Head of caudate nucleus (tissue), 42 donors: ENCODE measurements at places on chromosomes 4 and X.

DNA sequence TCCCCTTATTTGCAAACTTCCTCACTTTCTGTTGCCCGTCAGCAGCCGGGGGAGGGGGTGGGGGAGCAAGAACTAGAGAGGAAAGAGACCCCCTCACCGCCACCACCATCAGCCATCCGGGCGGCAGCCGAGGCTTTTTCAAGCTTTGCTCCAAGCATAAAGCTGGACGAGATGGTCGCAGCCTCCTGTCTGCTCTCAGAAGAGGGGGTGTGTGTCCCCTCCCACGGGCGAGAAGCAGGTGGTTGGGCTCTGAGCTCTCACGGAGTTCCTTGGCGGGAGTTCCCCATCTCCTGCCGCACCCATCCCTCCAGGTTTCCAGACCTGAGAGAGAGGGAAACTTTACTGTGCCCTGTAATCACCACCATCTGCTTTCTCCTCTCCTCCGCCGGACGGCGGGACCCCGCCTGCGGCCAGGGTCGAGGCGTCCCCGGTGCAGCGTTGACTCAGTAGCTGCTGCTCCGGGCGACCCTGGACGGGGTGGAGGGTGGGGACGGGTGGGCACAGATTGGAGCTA lies 4.7 kb upstream of the ARX start:
- no peak for DNase-seq

GRCh38 chrX:140916872-140917271 lies 85.5 kb upstream of the SPANXB1 start:
- no peak for DNase-seq

DNA sequence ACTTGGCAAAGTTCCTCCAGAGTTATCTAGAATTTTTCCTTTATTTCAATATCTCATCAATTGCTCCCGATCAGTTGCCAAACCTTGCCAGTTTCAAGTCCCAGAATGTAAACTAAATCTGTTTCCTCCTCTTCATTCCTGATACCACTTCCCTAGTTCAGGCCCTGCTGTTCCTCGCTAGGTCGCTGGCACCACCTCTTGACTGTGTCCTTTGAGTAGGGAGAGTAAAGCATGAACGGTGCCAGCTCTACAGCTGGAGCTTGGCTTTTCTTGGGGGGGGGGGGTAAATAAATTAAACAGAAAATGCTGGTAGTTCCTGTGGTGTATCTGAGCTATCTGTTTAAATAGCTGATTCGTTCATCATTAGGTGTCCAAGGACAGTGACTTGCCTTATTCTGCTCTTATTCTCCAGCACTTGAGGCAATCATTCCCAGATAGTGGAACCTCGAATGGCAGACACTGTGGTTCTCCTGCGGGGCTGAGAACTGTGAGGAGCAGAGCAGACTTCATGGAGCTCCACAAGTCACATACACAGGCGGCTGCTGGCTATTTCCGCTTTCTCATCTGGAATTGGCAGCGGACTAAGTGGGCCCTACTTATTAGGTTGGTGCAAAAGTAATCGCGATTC lies 168.3 kb upstream of the FAT1 start:
- no peak for DNase-seq

GRCh38 chr4:6134612-6135220 lies 65.6 kb downstream of the JAKMIP1 start:
- no peak for DNase-seq

DNA sequence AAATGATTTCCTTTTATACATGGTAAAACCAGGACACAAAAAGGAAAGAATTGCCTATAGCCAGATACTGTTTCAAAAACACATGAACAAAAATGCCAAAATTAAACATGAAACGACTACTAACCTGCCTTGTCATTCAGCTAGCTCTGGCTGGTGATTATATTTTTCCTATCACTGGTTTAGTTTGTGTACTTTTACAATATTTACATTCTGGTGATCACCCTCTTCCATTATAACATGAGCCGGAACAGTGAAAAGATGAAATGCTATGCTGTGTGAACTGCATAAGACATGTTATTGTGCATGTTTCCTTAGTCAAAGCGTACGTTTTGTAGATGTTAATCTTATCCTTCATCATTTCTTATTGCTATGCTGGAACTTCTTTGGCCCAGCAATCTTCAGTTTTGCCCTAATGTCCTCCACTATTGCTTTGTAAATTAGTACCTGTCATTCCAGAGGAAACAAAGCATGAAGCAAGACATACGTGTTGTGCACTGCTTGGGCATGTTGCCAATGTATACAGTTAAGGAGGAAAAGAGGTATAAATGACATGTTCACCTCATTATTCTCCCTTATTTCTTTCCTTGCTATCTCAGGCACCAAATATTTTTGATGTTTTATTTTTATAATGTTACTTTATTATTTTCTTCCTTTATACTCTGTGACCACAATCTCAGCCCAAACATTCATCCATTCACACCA lies 386.3 kb downstream of the ARHGAP24 start:
- no peak for DNase-seq

DNA sequence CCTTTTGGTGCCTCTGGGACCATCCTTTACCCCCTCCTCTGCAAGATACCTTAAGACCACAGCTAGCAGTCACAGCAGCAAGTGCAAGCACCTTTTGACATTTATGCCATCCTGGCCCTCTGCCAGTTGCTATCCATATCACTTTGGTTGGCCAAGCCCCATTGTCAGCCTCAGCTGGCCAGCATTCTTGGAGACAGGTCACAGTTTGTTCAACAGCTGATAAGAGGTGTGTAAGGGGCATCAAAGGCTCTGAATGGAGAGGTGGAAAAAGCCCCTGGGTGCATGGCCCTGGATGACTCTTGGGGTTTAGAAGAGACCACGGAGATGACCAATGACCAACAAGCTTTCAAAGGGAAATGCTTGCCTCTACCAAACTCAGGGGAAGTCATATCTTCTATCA lies 133.6 kb upstream of the MAMLD1 start:
- no peak for DNase-seq

DNA sequence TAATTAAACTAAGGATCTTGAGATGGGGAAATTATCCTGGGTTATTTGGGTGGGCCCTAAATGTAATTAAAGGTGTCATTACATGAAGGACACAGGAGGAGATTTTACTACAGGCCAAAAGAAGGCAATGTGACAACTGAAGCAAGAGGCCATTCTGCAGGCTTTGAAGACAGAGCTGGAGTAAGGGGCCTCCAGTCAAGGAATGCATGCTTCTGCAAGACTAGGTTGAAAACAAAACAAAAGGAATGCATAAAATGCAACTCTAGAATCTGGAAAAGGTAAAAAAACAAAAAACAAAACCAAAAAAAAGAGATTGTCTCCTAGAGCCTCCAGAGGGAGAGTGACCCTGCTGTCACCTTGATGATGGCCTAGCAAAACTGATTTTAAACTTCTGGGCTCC lies 21.6 kb downstream of the ERVMER34-1 start:
- DNase-seq, result no peak

- peak; percentile 58 for DNase-seq
These were observed 28.4 kb downstream of the ZNF185 start for GRCh38 chrX:152926279-152926678.

DNA sequence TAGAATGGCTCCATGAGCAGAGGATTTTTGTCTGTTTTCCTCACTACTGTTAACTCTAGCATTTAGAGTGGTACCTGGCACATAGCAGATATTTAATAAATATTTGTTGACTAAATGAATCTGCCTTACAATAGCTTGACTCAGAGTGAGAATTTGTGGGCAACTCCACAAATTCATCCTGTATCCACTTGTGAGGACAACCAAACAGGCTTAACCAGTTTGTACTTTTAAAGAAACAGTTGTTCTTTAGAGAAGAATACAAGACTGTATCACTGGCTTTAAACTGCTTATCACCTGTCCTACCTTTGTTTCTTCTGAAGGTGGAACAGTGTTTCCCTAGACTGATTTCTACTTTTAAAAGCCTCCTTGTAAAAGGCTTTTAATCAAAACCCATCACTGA lies 141.3 kb upstream of the SH3RF1 start:
- no peak for DNase-seq

DNA sequence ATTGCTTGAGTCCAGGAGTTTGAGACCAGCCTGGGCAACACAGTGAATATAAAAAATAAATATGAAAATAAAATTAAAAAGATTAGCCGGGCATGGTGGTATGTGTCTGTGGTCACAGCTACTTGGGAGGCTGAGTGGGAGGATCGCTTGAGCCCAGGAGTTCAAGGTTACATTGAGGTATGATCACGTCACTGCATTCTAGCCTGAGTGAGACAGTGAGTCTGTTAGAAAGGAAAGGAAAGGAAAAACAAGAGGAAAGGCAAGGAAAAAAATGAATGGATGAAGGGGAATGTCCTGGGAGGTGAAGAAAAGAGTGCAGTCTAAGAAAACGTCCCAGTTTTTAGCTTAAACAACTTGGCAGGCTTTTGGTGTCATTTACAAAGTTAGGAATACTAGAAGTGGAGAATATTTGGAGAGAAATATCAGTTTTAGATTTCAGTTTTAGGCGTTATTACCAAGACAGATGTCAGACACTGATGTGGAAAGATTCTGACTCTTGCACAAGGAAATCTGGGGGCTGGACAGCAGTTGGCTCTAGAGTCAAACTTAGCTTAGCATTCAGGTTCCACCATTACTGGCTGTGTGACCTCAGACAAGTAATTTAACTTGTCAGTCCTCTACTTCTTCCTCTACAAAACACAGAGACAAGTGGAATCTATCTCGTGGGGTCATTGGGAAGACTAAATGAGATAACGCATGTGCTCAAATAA lies 139.0 kb downstream of the TSPAN5 start:
- no peak for DNase-seq

DNA sequence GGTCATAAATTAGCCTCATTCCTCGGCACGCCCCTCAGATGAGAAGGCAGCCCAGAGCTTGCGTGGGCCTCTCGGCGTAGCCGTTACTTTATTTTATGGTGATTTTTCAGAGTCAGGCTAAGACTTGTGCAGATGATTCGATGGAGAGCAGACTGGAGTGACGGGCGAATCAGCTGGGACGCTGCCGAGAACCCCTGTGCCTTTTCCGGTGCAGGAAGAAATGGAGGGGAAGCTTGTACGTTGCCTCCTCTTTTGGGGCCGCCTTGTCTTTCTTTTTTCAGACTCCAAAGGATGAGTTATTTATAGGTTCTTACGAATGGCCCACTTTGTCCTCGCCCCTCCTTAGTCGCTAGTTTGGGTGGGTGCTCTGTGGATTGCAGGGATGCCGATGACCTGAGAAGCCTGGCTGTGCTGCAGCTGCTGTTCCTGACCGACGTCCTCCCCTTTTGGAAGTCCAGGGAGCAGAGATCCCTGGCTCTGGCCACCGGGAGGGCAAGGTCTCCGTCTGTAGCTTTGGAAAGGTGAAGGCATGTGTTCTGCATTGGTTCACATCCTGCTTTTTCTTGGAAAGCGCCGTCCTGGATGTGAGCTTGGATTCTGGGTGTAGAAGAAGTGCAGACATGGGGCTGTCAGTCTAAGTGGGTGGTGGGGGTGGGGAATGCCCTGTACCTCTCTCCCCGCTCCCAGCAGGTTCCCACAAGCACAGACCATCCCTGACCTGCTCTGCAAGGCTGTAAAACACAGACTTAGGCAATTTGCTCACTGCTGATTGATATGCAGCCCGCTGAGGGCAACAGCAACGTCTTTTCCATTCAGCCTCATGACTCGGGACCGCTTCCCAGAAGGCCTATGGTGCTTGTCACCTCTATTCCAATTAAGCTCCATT lies 9.3 kb downstream of the SORCS2 start:
- DNase-seq, result no peak

GRCh38 chr4:148053298-148054003 lies 321.6 kb downstream of the ARHGAP10 start:
- DNase-seq, result no peak

- DNase-seq, result no peak
These were observed 1800.8 kb upstream of the PCDH10 start for GRCh38 chr4:131348263-131348662.

DNA sequence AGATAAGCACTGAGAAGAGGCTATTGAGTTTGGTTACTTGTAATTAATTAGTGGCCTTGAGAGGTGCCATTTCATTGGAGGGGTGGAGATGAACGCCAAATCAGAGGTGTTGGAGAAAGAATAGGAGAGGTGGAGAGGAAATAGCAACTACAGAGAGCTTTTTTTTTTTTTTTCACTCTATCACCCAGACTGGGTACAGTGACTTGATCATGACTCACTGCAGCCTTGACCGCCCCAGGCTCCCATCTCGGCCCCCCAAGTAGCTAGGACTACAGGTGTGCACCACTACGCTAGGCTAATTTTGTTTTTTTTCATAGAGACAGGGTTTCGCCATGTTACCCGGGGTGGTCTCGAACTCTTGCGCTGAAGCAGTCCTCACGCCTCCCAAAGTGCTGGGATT lies 5.2 kb downstream of the NHS start:
- no peak for DNase-seq

DNA sequence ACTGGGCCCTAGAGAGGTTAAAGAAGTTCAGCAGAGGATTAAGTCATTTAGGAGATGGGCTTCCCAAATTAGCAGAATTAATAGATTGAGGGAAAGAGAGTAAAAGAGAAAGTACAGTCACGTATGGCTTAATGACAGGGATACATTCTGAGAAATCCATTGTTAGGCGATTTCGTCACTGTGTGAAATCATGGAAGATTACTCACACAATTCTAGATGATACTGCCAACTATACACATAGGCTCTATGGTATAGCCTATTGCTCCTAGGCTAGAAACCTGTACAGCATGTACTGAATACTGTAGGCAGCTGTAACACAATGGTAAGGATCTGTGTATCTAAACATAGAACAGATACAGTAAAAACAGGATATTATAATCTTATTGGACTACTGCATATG lies 180.6 kb downstream of the RNF150 start:
- DNase-seq, result no peak

DNA sequence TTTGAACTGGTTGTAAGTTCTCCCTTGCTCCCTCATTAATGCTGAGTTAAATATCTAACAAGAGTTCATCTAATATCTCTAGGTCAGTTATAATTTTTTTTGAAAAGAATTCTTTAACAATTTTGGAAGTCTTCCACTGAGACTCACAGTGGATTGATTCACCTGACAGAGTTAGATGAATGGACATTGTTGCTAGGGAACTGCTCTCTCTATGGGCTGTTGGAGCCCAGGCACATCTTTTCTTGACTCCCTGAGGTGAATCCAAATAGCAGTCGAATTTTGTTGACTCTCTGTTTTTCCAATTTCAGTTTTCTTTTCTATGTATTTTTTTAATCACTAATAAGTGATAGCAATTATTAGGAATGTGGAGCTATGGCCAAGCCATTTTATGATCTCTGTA lies 996.1 kb upstream of the PABPC4L start:
- no peak for DNase-seq

DNA sequence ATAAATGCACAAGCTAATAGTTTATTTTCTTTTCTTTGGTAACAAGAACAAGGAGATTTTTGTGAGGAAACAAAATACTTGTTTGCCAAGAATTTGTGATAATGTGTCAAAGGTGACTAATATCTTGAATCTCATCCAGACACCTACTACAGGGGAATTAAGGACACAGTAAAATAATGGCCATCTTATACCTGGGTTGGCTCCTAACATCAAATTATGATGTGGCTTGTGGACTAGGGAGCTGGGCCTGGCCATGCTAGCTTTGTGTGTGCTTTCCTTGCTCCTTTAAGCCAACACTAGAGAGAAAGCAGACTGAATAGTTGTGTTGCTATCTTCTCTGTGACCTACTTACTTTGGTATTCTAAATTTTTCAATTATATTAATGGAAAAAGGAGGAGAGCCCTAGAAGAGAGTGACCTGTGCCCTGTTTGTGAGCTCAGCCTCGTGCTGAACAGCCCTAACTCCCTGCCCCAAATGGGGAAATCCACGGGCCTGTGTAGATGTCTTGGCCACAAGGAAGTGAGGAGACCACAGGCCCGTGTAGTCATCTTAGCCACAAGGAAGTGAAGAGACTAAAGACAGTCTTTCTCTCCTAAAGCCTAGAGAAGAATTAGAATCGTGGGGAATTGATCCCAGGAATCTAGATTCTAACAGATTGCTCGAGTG lies 23.3 kb downstream of the ARHGAP24 start:
- peak; percentile 66 for DNase-seq
